Brain (organoid and tissue), 16 donors: ENCODE measurements at places on chromosomes 4 and X.

DNA sequence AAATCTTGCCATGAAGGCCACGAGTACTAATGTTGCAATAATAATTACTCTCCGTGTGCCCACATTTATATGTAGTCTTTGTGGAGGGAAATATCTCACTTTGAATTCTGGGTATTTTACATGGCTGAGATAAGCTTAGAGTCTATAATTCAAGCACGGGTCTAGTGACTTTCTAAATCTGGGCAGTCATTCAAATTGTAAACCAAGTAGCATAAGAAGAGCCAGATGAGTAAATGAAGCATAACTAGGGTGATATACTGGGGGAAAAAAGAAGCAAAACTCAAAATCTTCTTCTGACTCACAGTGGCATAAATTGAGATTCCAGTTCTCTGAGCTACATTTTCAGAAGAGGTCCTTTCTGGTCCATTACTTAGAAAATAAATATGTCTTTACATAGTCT is 53.0 kb downstream of the MAPK10 start:
- DNase-seq = no peak

- DNase-seq = no peak
Observed at GRCh38 chrX:21225643-21226042, 148.6 kb upstream of the CNKSR2 start.

DNA sequence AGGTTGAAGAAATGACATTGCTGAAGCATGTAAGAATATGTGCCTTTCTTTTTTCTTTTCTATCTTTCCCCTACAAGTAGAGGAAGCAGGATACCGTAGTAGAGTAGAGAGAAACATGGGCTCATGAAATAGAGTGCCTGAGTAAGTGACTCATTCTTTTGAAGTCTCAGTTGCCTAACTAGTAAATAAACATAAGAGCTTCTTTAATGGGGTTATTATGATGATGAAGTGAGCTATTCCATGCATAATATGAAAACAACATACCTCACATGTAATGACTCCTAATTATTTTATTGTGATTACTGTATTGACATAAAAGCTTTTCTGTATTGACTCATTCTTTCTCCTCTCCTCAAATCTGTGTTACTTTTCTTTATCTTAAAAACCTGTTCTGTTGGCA is 1538.2 kb downstream of the TECRL start:
- DNase-seq = no peak

- no peak for DNase-seq
Observed at GRCh38 chr4:78749258-78749971, 26.7 kb upstream of the BMP2K start.

DNA sequence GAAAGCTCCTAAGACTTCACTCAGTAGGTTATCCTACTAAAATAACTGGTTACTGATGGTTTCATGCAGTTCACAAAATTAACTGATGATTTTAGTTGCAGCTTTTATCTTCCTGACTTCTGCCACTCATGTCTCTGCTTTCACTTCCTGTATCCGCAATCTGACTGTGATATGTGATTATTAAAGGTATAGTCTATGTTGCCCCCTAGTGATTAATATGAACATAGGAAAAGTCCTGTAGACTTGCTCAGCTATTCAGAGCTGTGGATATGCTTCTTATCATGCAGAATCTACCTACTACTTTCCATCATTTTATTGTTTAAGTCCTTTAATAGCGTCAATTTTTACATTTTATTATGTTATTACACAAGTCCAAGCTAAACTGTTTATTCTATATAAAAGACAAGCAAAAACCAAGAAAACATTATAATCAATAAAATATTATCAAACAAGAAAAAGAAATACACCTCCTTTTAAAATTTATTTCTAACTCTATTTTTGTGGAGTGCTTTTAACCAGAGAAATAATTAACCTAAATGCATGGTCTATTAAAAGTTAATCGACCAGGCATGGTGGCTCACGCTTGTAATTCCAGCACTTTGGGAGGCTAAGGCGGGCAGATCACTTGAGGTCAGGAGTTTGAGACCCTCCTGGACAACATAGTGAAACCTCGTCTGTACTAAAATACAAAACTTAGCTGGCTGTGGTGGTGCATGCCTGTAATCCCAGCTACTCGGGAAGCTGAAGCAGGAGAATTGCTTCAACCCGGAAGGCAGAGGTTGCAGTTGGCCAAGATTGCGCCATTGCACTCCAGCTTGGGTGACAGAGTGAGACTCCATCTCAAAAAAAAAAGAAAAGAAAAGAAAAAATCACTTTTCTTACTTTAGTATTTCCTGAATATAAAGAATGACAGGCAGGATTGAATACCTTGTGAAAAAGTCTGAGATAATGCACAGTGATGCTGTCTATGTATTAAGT is 40.4 kb upstream of the TLR2 start:
- peak; percentile 60 for DNase-seq

GRCh38 chr4:8725845-8726244 is 133.3 kb downstream of the CPZ start:
- no peak for DNase-seq

DNA sequence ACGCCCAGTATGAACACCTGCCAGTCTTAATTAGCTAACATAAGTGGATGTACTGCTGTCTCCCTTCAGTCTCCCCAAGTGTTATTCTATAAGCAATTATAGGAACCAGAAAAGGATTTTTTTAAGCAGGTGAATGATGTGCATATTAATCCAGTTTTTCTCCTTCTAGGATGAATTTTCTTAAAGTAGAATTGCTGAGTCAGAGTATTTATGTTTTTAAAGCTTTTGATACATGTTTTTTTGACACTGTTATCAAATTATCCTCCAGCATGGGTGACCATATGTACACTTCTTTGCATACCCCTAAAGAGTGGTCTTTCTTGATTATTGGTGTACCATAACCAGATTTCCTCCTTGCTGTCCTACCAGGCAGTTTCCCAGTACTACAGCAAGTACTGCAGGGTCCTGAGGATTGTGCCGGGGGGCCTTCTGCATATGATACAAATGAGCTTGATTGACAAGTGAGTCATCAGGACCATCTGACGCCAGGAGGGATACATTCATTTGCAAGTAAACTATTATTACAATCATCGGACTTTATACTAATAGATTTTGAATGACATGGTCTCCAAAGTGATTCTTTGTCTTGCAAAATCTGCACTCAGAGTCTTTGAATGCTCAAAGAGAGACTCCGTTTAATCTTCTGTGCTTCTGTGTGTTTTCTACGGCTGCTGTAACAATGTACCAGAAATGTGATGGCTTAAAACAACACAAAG is 10.7 kb upstream of the PCYT1B start:
- no peak for DNase-seq

- no peak for DNase-seq
Observed at GRCh38 chr4:143339497-143339896, 2.8 kb downstream of the GAB1 start.

- DNase-seq = no peak
Observed at GRCh38 chr4:142544594-142544993, 301.5 kb downstream of the INPP4B start.

DNA sequence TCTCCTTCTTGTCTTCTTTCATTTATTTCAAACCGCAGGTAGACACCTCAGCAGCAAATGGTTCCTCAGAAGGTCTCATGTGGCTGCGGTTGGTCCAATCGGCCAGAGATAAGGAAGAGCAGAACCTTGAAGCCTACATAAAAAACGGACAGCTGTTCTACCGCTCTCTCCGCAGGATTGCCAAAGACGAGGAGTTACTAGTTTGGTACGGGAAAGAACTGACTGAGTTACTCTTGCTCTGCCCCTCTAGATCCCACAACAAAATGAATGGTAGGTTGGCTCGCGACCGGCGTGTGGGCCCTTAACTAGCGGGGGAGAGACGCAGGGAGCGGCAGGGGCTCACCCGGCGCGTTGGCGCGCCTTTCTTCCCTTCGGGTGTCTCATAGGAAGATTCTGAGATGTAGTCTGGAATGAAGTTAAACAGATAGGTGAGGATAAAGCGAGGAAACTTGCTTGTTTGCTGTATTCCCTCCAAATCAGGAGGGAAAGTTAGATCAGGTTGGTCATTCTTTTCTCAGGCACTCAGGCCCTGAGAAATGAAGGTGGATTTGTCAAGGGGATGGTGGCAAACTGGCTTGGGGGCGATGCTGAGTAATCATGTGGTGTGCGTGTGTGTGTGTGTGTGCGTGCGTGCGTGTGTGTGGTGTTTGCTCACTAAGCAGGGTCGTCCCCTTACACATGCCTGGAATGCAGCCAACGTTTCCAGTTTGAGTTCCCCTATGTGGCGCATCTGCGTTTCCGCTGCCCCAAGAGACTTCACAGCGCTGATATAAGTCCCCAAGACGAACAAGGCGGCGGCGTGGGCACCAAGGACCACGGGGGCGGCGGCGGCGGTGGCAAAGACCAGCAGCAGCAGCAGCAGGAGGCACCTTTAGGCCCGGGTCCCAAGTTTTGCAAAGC is 4.2 kb downstream of the PRDM8 start:
- peak; percentile 81 for DNase-seq

- DNase-seq = no peak
Observed at GRCh38 chr4:17718471-17718870, 63.0 kb downstream of the FAM184B start.

GRCh38 chrX:10198254-10198653 is 41.5 kb downstream of the CLCN4 start:
- no peak for DNase-seq

- DNase-seq = no peak
Observed at GRCh38 chr4:83548151-83548905, 12.4 kb downstream of the GPAT3 start.

DNA sequence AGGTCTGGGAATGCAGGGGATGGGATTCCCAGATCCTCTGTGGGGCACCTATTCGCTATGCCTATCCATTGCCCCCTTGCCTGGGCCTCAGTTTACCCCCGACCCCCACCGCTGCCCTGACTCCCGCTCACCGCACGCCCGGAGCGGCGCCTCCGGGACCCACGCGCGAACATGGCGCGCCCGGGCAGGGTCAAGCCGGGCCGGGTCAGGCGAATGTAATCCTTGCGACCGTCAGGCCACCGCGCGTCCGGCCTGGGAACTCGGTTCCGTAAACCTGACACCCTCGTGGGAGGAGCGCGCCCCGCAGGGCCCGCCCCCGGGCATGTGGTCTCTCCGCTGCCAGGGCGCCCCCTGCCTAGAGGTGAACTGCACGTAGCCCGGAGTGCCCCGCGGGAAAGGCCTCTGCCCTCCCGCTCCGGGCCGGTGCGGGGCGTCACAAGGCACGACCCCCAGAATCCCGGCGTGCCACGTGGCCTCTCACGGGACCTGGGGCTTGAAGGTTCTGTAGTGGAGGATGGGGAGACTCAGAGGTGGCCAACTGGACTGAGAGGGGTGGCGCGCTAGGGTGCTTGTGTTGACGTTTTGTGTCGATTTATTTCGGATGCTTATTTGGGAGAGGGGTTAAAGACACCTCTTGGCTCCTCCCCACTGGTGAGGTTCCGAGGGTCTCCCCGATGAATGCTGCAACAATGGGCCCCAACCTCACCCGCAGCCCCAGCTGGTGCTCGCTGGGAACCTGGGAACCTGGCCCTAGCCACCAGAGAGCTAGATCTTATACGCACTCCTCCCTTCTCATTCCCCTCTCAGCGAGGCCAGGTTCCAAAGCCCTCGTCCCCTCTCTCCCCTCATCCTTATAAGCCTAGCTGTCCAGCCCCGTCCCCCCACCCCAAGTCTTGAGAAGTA is at the start of gene PRICKLE3:
TSS of gene PRICKLE3 (minus strand) at position 249 of the 903 bp plus-strand sequence. CDS start at position 173, 76 bp downstream.
- DNase-seq = no peak

GRCh38 chr4:17817027-17817426 is 6.2 kb downstream of the NCAPG start:
- peak; percentile 83 for DNase-seq

DNA sequence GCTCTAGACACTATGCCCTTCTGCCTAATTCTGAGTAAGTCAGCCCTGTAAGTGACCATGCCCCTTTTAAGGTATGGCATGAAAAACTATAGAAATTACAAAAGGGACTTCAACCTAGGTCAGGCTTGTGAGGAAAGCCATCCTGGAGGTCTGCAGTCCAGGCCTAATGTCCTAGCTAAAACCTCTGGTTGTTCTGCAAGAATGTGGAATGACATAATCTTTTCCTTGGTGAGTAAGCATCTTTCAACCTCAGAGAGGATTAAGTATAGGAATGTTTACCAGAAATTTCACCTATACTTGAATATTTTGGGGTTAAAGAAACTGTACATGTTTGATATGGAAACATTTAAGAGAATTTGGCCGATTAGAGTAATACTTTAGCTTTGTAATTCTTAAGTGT is 23.8 kb upstream of the HPSE start:
- no peak for DNase-seq

DNA sequence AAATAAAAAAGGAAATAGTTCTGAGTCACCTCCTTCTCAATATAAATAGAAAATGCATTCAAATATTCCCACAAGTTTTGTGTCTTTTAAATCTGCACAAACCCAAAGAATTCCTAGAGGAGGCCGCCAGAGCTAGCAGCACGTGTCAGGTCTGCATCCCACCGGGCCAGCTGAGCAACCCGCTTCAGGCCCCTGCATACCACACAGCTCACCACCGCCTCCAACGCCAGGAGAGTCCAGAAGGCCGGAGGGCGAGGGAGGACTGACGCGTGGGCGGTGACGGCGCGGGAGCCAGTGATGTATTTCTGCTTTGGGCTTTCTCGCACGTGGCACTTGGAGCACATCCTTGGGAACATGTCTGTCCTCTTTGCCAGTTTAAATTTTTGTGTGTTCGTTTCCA is 61.9 kb upstream of the CLDN34 start:
- no peak for DNase-seq

DNA sequence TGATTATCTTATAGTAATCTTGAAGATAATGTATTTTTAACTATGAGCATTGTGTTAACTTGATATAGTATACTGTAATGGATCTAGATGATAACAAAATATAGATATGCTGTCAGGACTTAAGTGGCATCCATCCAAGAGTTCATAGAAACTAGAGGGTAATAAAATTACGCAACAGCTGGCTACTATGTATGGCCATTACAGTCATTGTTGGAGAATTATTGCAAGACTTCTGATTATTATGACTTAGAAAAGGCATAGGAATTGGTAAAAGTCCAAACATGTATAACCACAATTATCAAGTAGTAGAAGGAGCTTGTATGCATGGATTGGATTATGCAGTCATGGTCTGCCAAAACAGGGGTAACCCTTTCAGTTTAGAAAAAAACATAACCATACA is 9.5 kb downstream of the OGT start:
- DNase-seq = no peak

DNA sequence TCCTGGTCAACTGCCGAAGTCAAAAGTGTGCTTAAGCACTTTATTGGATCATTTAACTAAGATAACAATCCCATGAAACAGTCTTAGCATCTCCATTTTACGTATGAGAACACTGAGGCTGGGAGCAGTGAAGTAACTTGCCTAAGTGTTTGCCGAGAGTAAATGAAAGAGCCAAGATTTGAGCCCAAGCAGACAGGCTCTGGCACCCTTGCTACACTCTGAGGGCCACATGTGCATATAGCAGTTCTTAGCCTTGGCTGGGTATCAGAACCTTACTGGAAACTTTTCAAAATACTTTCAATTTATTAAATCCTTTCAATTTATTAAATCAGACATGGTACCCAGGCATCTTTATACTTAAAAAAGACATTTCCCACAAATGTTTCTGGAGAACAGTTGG is 225.9 kb downstream of the NR3C2 start:
- no peak for DNase-seq

- no peak for DNase-seq
Observed at GRCh38 chrX:5646818-5647217, 581.8 kb downstream of the NLGN4X start.

GRCh38 chrX:37000140-37000539 is 8.0 kb upstream of the FAM47C start:
- no peak for DNase-seq

- no peak for DNase-seq
Observed at GRCh38 chrX:119477812-119478232, 9.6 kb downstream of the SLC25A5 start.
